ENCODE measurements at places on chromosomes 13 and 19.

GRCh38 chr13:71964491-71965100 lies 97.6 kb upstream of the DACH1 start:
- peak; percentile 16 for DNase-seq

GRCh38 chr13:69648340-69649062 lies 459.1 kb upstream of the ATXN8OS start:
- no peak for DNase-seq

DNA sequence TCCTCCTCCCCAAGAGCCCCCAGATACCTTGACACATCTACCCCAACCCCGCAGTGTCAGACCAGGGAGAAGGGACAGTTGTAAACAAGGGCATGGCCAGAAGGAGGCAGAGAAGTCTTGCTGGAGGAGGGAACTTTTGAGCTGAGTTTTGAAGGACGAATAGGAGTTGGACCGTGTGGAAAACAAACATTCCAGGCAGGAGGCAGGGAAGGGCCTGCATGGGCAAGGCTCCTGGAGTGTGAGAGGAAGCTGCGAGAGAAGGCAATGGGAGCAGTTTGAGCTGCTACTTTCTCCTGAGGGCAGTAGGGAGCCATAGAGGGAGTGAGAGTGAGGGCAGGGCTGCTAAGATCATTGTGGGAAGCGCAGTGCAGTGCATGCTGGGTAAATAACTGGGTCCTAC lies 23.3 kb downstream of the IL12RB1 start:
- no peak for DNase-seq

- no peak for DNase-seq
Observed at GRCh38 chr13:99834246-99834645, 137.3 kb downstream of the ZIC5 start.

- no peak for DNase-seq
Observed at GRCh38 chr19:28008695-28009094, 1204.3 kb downstream of the UQCRFS1 start.

DNA sequence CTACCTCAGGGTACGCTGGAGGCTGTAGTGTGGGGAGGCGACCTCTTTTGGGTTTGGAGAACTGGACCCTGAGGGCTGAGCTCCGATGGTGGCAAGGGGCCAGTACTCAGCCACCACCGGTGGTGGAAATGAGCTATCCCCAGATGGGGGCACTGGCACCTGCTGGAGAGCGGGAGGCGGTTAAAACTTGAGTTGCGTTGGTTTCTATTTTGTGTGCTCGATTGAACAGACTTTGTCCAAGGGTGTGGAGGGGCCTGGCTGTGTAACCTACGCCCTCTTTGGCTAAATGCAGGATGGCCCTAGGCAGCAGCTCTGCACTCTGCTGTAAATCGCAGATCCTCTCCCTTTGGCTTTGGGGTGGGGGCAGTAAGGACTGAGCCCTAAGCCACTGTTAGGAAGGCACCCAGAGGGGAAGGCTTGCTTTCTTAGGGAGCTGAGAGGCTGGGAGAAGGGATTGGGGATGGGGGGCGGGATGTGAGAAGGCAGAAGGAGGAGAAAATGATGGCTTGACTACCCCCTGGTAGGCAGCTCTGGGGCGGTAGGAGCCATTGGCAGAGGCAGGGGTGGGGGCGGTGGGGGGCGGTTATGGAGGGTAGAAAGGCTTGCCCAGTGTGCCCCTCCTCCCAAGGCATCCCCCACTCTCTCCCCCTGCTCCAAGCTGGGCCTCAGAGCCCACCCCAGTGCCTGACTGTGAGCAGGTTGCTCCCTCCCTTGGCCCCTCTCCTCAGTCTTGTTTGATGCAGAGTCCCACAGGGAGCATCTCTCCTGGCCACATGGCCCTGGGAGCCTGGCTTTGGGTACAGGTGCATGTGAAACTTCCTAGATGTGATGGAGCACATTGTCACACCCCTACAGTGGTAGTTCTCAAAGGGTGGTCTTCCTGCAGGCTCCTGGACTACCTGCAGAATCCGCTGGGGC lies 5.0 kb downstream of the VSTM2B start:
- DNase-seq: no peak

DNA sequence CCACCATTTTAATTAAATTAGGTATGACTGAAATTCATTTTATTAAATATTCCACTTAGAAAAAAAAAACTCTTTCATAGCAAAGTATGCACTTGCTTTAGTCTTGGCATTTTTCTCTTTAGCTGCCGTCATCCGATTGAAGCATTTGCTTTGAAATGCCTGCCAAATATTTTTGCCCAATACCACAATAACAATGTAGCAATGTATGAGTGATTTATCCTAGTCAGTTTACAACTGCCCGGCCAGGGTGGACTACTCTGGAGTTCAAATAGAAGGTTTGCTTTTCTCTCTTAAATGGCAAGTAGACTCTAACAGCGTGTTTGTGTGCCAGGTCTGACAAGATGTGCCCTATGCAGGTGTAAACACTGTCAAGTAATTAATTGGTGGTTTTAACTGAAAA lies 675.3 kb upstream of the SGCG start:
- DNase-seq: no peak

- no peak for DNase-seq
Observed at GRCh38 chr19:3041761-3042620, 12.9 kb upstream of the TLE2 start.

DNA sequence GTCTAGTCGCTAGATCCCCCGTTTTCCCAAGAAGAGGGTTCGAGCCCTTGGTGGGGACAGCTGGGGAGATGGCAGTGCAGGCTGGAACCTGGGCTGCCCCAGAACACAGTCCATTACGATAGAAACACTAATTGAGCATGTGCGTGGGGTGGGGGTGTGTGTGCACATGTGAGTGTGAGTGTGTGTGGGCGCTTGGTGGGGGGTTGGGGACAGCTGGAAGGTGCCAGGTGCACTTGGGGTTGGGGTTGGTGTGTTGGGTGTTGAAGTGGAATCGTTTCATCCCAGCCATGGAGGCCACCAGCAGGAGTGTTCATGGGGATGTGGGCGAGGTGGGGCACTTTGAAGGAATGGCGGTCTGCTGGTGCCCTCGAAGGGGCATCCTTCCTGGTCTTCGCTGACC lies 18.1 kb upstream of the NPAS1 start:
- no peak for DNase-seq

GRCh38 chr13:112891477-112892401 lies 77.3 kb upstream of the MCF2L start:
- DNase-seq: no peak

GRCh38 chr19:40530091-40530901 lies 46.4 kb upstream of the SHKBP1 start:
- DNase-seq: no peak

DNA sequence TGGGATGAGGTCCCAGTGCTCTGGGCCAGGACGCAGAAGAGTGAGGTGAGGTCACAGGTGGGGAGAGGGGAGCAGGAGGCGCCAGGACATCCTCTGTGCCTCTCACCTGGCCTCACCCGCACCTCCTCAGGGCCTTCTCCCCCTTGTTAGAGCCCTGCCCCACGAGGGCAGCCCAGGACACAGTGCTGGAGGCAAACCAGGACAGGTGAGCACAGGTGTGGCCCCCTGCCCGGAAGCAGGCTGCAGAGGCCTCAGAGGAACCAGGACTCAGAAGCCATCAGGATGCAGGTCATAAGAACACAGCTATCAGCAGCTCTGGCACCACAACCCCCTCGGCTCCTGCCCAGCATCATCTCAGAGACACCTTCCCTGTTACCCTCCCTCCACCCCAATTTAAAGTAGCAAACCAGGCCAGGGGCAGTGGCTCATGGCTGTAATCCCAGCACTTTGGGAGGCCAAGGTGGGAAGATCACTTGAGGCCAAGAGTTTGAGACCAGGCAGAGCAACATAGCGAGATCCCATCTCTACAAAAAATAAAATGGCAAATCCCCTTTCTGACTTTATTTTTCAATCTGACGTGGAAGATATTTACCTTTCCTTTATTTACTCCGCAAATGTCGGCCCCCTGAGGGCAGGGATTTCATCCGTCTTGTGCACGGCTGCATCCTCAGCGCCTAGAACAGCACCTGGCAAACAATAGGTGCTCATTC lies at the start of gene CEACAM16:
TSS of gene CEACAM16 (plus strand) at position 660 of the 710 bp plus-strand sequence. CDS start 2,306 bp downstream, outside the sequence.
- no peak for DNase-seq

GRCh38 chr19:10718205-10719196 lies 622 bp downstream of the DNM2 start:
- DNase-seq: no peak

GRCh38 chr19:49468746-49469447 lies 5.1 kb upstream of the FLT3LG start:
- DNase-seq: peak; percentile 65

GRCh38 chr13:21670883-21671619 lies at the start of gene FGF9:
Gene FGF9, plus strand, starts transcription at chr13:21671073. Its CDS starts 840 bp downstream, at chr13:21671913.
- peak; percentile 66 for DNase-seq
